Thoracic aorta (tissue), 2 donors: ENCODE measurements at places on chromosomes 7 and 10. TPM values are rescaled to one million over a fixed set of nuclear protein-coding genes. Genes with fewer than 3 reads are reported as not detected.

ATP5MK gene
- total RNA-seq: 148 TPM

ANXA8L1 gene
- not detected for total RNA-seq

PTF1A gene
- total RNA-seq: not detected

WNT16 gene
- not detected for total RNA-seq

ZNF438 gene
- 14.5 TPM for total RNA-seq

SH3PXD2A gene
- 51.5 TPM for total RNA-seq

XRCC2 gene
- 0.49 TPM for total RNA-seq

CLEC2L gene
- total RNA-seq: not detected

TMEM213 gene
- total RNA-seq: not detected

AKR1D1 gene
- not detected for total RNA-seq

KLF14 gene
- not detected for total RNA-seq

- DNase-seq: no peak
These were observed 33.4 kb downstream of the VWDE start for GRCh38 chr7:12370249-12370648.

- DNase-seq: no peak
These were observed 227.5 kb downstream of the TEX36 start for GRCh38 chr10:125455431-125455830.

DNA sequence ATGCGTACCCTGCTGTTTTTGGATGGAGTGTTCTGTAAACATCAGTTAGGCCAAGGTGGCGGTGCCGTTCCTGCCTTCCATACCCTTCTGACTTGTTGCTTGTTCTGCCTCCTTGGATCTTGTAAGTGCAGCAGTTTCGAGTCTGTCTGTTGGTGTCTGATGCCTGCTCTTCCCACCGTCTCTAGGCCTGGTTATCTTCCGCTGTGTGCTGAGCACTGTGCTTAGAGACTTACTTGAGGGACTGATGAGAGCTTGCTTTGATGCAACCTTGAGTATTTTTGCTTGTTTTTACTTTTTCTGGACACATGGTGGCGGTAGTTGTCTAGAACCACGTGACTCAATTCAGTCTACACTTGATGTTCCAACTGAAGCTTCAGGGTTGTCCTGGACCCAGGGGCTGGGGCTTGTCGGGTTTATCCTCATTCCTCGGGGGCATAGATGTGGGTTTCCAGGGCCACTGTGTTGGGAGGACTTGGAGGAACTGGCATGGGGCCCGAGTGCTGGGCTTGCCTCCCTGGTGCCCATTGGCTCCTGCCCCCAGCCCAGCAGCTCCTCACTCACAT, 14.4 kb upstream of the SPRN start:
- DNase-seq: no peak

DNA sequence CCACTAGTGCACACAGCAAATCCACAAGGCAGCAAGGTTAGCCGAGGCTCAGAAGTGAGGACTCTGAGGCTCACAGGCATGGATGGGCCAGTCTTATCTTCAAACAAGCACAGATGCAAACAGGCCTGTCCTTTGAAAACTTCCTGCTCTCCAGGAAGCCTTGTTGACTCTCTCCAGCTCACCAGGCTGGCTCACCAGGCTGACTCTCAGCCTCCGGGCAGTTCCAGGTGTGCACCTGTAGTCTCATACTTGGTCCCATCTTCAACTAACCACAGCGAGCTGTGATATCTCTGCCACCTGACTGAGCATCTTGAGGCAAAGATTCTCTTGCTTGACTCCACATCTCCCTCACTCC, 173.9 kb upstream of the ZMIZ1 start:
- DNase-seq: no peak

DNA sequence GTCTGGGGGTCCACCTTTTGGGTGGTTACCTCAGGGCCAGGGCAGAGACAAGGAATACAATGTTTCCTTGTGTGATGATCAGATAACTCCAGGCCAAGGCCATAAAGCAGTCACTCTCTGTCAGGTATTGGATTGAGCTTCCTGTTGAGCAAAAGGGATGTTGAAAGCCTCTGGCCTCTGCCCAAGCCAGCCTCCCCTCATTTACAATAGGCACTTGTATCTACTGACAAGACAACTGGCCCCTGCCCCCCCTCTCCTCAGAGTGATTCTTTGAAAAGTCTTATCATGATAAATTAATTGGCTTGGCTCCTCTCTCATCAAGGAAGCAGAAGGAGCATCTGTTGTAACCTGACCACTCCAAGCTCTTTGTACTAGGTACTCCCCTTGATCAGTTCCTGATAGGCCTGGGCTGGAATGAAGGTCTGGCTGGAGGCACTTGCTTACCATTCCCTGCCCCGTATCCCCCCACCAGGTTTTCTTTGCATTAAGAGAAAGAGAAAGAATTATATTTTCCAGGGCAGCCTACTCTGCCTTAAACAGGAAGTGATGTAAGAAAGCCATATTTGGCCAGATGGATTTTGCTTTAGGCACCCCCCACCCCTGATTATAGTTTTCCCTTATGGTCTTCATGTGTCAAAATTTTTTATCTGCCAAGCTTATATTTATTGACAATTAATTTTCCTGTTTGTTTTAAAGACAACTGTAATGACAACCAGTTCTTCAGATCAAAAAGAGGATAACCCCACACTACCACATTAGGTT, 42.1 kb upstream of the HPS1 start:
- DNase-seq: no peak

DNA sequence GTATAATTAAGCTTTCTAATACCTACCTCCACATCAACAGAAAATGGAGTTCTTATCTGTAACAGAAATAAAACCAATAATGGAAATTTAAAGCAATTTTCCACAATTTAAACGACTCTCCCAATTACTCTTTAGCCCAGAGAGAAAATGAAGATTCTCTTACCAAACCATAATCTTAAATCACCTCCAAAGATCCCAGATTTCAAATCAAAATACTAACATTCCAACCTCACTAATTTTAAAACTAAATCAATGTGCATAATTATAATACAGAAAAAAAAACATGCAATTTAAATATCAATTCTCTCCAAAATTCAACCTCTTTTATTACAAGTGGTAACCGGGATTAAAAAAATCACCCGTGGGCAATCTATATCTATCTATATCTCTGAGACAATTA, 1.5 kb downstream of the HERC4 start:
- DNase-seq: no peak

- DNase-seq: no peak
These were observed 108.5 kb downstream of the EVX1 start for GRCh38 chr7:27351137-27351536.

- no peak for DNase-seq
These were observed 49.6 kb downstream of the CYCS start for GRCh38 chr7:25075459-25075858.

GRCh38 chr10:50550291-50550839, 73.4 kb downstream of the SGMS1 start:
- no peak for DNase-seq

- no peak for DNase-seq
These were observed 65.3 kb downstream of the GFRA1 start for GRCh38 chr10:116207690-116208089.

DNA sequence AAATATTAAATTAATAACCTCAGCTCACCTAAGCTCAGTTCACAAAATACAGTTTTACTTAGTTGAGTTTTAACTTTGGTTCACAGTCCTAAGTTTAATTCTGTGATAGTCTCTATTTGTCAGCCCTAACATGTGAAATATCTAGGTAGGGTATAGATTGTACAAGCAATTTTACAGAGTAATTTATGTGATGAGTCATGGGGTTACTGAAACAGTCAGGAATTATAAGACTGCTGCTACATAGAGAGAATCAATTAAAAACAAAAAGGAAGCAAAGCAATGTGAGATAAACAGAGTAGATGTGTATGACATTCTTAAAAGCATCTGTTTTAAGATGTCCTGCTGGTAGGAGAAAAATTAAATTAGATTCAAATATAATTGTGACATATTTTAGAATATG, 1018.2 kb upstream of the KCND2 start:
- no peak for DNase-seq

- no peak for DNase-seq
These were observed 25.7 kb upstream of the FAM133B start for GRCh38 chr7:92615861-92616260.

- DNase-seq: no peak
These were observed 54.0 kb downstream of the RAPGEF5 start for GRCh38 chr7:22302951-22303423.

DNA sequence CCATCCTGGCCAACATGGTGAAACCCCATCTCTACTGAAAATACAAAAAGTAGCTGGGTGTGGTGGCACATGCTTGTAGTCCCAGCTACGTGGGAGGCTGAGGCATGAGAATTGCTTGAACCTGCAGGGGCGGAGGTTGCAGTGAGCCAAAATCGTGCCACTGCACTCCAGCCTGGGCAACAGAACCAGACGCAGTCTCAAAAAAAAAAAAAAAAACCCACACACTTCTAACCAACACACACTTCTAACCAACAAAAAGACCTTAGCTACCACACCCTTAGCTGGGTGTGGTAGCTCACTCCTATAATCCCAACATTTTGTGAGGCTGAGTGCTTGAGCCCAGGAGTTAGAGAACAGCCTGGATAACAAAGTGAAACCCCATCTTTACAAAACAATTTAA, 33.9 kb upstream of the SPOCK2 start:
- no peak for DNase-seq

DNA sequence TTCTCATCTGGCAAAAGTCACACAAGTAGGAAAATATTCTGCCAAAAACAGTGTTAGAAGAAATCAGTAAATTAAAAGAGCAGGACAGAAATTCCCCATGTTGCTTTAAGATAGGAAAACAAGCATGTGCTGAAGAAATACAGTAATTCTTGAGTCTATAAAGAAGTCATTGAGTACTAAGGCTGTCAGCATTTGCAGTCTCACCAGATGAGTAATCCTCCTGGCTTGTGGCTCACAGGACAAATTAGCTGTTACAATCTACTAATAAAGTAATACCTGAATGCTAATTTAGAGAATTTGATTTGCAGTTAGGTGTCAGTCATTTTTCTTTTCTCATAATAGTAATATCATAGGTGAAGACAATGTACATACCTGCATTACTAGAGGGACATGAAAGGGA, 1158.9 kb upstream of the CELF2 start:
- DNase-seq: no peak

DNA sequence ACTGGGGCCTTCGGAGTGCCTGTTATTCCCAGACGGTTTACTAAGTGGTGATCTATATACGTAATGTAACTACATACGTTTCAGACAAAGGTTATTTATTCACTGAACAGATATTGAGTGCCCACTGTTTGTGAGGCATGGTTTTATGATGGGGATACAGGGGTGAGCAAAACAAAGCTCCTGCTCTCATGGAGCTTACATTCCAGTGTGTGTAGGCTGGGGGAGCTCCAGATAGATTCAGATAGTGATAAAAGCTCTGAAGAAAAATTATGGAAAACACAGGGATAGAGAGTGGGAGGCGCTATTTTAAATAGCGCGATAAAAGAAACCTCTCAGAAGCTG, 466 bp upstream of the DNAJB12 start:
- DNase-seq: no peak

- DNase-seq: no peak
These were observed 66.3 kb upstream of the KLF6 start for GRCh38 chr10:3850999-3851937.

- DNase-seq: no peak
These were observed 4.7 kb downstream of the DLX6 start for GRCh38 chr7:97009753-97010732.

- no peak for DNase-seq
These were observed 51.0 kb upstream of the ELN start for GRCh38 chr7:73976761-73977618.

DNA sequence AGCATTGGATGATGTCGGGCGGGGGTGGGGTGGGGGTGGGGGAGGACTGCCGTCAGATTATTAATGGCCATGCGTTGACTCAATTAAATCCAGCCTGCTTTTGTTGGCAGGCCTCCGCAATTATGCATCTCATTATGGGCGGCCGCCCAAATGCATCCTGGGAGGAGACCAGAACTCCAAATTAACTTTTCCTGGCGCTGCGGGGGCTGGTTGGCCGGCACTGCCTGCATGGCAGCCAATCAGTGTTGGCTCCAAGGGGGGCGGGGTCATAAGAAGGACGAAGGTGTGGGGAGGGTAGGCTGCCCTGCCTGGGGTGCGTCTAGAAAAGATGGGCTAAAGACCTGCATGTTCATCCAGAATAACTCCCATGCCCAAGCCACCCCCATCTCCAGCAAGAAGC, 83.9 kb upstream of the PAX2 start:
- no peak for DNase-seq

GRCh38 chr10:133592716-133593115, 27.3 kb upstream of the SYCE1 start:
- no peak for DNase-seq

GRCh38 chr10:4062072-4062471, 277.1 kb upstream of the KLF6 start:
- no peak for DNase-seq

DNA sequence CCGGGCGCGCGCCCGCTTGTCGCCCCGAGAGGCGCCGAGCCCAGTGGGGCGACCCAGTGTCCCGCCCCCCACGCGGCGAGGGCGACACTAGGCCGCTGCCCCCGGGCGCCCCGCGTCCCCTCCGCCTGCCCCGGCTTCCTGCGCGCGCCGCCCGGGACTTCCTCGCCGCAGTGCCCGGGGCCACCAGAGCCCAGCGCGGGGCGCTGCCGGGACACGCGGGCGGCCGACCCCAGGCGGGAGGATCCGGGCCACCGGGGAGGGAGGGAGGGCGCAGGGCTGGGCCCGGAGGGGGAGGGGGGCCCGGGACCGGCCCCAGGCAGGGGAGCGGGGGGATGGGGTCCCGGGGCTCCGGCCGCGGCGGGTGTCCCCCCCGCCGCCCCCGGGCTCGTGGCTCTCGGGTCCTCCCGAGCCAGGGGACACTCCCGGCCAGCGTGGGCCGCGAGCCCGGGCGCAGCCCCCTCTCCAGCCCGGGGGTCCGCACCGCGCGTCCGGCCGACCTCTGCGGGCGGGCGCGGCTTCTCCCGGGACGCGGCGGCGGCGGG, 435 bp upstream of the PWWP2B start:
- DNase-seq: no peak

DNA sequence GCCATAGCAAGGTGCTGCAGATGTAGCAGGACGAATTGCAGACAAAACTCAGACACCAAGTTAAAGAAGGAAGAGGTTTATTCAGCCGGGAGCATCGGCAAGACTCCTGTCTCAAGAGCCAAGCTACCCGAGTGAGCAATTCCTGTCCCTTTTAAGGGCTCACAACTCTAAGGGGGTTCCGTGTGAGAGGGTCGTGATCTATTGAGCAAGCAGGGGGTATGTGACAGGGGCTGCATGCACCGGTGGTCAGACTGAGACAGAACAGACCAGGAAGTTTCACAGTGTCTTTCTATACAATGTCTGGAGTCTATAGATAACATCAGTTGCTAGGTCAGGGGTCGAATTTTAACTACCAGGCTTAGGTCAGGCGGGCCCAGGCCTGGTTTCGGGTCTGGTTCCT, 222.0 kb upstream of the C7orf33 start:
- no peak for DNase-seq

GRCh38 chr7:55572378-55573233, at the start of gene VOPP1:
Gene VOPP1, minus strand, starts transcription at chr7:55572502. Its CDS starts 178 bp downstream, at chr7:55572324.
- DNase-seq: peak; percentile 33

- DNase-seq: no peak
These were observed 109.6 kb downstream of the CYTH3 start for GRCh38 chr7:6162650-6163366.

DNA sequence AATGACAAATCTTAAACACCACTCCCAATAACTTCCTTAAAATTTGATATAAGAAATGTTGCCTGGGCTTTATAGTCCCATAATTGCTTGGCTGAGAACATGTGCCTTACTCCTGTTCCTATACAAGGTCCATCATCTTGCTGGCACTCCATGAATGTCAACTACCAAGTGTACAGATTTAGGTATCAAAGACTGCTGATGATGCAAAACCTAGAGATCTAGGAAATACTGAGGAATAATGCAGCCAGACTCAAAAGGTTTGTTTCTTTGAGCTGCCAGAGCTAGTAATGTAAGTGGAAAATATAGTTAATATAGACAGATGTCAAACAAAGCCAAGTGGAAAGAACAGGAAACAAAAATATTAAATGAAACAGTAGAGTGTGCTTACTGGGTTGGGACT, 121.1 kb downstream of the DYNC1I1 start:
- no peak for DNase-seq
